Stimulated activated CD8-positive, alpha-beta memory T cell treated with anti-CD3 and anti-CD28 coated beads, Interleukin-2, amount 100 ng/mL, for 1 hour (primary cell): ENCODE measurements at places on chromosomes 2 and 18.

- DNase-seq, result no peak
Measured at GRCh38 chr2:109257653-109258052, 128.6 kb downstream of the SH3RF3 start.

GRCh38 chr18:66972681-66973080, 368.8 kb upstream of the CDH19 start:
- no peak for DNase-seq

GRCh38 chr18:35193316-35193715, 47.5 kb upstream of the ZNF397 start:
- DNase-seq, result no peak

DNA sequence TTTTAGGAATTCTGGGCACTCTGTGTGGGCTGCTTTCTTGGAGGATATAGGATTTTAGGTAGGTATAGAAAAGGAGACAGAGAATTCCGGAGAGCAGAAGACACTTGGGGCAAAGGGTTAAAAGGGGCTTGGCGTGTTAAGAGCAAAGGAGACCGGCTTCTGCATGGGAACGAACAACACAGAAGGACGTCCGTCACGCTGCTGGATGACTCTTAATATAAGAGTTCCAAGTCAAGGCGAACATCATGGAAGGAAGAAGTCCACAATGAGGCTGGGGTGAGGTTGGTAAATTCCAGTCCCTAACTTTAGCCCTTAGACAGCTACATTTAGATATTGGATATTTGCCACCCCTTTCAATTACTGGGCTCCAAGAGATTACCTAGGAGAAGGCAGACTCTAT, 15.9 kb upstream of the SLC20A1 start:
- DNase-seq, result no peak

DNA sequence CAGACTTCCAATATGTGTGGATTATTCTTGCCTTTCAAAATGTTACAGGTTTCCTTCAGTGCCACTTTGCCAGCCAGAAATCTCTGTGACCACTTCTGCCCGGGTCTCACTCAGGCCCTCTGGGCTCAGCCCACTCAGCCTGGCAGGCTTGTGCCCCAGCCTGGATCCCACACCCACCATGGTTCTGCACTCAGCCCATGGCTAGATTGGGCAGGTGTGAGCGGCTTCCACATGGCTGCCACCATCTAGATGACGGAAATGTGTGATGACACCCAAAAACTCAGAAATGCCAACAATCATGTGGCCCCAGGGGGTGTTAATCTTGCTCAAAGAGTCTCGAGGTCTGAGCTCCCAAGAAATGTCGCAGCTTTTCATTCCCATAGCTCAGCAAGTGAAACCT, 1097.5 kb upstream of the SLC39A10 start:
- no peak for DNase-seq

DNA sequence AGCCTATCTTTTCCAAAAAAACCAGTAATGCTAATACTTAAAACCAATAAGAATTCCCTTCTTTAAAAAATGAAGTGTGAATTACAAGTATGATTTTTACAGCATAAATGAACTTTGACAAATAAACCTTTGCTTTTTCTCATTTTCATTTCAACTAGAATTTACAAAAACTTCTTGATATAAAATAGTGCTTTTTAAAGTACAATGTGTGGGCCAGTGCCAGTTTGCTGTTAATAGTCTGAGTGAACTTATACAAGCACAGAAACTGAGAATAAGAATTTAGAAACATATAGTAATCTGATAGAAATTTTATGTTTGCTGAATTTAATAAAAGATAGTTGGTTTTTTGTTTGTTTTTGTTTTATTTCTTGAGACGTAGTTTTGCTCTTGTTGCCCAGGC, 43.7 kb upstream of the CHRNA1 start:
- DNase-seq, result no peak

GRCh38 chr2:221574231-221574570, 2.1 kb upstream of the EPHA4 start:
- DNase-seq, result no peak

DNA sequence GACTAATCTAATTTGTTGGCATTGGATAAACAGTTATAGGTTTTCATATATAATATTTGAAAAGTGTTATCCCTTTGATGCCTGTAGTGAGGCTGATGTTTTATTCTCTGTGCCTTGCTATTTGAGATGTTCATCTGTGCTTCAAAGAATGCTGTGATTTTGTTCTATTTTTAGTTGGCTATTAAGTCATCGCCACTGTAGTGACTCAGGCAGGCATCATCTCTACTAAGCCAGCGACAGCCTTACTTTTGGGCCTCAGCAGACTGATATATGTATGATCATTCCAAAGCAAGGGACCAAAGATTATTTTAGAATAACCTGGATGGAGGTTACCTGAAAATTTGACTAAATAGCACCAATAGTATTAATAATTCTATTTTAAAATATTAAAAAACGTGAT, 1674.5 kb upstream of the NXPH2 start:
- DNase-seq, result no peak

DNA sequence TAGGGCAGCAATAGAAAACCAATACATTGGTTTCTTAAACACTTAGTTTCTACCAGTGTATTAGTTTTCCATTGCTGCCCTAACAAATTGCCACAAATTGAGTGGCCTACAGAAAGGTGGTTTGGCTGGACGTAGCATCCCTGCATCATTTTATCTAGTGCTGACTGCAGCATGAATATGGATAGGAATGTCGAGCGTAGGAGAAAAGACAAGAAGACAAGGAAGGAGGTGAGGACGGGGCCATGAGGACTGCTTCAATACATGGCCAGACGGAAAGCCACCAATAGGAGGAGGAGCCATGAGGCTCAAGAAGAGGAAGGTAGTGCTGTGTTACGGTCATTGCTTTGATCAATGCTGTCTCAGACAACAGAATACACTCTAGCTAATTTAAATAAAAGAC, 154.5 kb upstream of the NDUFV2 start:
- no peak for DNase-seq

DNA sequence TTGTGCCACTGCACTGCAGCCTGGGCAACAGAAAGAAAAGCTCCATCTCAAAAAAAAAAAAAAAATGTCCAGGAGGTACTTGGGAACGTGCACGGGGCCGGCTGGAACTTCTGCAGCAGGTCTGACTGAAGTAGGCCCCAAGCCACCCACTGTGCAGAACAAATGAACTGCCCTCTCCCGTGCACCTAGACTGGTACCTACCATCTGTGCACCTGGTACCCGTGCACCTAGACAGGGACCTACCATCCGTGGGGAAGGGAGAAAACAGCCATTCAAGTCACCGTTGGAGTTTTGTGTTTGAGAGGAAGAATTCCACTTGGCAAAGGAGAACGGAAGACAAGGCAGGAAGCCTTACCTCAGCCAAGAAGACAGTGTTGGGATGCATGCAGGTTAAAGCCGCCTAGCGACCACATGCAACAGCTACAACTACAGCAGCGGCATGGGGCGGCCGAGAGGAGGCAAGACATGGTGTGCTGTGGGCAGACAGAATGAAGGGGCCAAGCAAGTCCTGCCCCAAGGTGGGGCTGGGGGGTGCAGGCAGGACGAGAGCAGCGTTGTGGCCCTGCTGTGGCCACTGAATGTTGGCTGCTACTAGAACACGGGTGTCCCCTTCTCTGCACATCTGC, 16.1 kb downstream of the ST3GAL5 start:
- DNase-seq, result no peak

DNA sequence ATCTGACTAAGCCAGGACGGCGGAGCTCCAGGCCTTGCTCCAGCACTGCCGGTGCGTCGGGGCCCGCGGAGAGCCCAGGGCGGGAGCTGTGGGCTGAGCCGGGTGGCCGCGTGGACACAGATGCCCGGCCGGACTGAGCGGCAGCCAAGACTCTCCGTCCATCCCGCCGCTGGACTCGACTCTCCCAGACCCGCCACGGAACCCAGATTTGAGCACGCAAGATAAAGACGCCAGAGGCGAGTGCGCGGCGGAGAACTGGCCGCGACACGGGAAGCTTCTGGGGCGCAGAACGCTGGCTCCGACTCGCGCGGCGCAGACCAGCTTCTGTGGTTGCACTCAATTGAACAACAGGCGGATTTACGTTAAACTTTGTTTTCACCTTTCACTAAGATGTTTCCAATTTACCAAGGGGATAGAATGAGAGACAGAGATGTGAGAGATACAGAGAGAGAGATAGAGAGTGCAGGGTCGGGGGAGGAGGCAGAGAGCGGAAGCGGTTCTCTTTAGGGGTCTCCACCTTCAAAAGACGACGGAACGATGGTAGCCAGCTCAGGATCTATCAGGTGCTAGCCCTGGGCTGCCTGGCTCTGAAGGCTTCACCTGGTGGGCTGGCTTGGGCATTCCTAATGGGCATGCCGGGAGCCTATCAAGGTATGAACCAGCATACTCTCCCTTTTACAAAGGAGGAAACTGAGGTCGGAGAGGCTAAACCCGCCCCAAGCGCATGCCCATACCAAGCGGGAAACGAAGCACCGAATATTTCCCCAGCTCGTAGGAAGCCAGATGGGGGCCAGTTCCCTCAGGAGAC, 10.4 kb upstream of the EN1 start:
- no peak for DNase-seq

DNA sequence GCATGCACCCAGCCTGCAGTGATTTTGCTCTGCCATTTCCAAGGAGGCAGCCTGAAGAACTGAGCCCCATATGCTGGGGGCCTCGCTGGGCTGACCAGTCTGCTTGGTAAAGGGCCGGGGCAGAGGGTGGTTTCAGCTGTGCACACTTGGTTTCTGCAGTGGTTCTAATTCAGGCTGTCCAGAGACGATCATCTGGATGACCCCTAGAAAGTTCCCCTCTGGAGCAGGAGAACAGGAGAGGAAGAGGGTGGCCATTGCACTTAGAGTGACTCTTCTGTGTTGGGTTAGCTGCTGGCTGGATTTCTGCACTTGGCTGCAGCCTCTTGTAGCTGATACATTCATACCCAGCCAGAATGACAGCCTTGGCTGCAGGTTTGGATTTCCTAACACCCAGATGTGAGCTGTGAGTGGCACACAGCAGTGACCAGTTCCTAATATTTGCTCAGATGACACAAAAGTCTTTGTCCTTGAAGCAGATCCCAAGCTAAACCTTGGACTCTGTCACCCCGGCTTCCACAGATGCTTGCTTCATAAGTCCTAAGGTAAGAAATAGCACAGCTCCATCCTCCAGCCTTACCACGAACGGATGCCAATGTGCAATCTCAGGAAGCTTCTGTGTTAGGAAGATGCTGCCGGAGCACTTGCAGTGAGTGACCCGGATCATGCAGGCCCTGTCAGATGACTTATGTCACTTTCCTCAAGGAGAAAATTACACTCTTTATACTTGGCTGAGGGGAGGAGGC, 105.6 kb downstream of the HNRNPLL start:
- no peak for DNase-seq

GRCh38 chr2:128552141-128552805, 233.6 kb upstream of the HS6ST1 start:
- DNase-seq, result no peak

GRCh38 chr2:31333046-31333445, 81.5 kb downstream of the XDH start:
- DNase-seq, result no peak

DNA sequence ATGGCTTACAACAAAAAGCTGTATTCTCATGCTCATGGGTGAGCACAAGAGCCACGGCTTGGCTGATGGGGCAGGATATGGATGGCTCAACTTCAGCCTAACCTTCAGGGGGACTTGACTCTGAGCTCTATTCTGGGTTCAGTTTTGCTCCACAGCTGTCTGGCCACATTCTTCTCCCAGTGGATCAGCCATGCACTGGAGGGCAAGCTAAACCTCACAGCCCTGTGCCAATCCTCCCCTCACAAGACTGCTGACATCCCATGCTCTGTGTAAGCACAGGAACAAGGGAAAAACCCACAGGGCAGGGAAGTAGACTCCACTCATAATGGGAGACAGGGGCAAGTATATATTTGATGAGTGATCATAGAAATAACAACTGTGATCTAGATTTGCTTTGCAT, 35.6 kb downstream of the COPS8 start:
- no peak for DNase-seq

GRCh38 chr2:188851311-188851710, 122.9 kb upstream of the COL3A1 start:
- DNase-seq, result no peak

- DNase-seq, result no peak
Measured at GRCh38 chr2:240224676-240225075, 84.2 kb upstream of the OTOS start.

GRCh38 chr2:147223553-147224060, 621.2 kb upstream of the ACVR2A start:
- no peak for DNase-seq

GRCh38 chr2:160906878-160907277, 253.3 kb upstream of the TANK start:
- no peak for DNase-seq

GRCh38 chr2:172783165-172783898, 47.7 kb downstream of the RAPGEF4 start:
- DNase-seq, result no peak

- no peak for DNase-seq
Measured at GRCh38 chr2:28423856-28424605, 31.4 kb downstream of the FOSL2 start.

DNA sequence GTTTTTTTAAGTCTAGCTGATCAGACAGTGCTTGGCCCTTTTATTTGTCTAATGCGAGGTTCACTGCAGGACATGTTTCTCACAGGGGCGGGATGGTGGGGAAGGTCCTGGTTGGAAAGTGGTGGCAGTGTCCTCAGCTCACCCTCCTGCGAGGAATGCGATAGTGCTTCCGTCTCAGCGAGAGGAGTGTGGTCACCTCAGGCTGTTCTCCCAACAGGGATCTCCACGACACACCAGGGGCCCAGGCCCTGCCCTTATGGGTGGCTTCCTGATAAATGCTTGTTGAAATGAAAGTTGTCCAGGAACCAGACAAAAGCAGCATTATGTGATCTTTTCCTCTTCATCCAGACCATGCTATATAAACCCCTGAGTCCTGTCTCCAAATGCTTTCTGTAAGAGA, 70.1 kb downstream of the BOLA3 start:
- no peak for DNase-seq

- DNase-seq, result no peak
Measured at GRCh38 chr18:25164848-25165811, 186.8 kb downstream of the ZNF521 start.

- no peak for DNase-seq
Measured at GRCh38 chr18:49899657-49900330, 86.5 kb upstream of the ACAA2 start.

DNA sequence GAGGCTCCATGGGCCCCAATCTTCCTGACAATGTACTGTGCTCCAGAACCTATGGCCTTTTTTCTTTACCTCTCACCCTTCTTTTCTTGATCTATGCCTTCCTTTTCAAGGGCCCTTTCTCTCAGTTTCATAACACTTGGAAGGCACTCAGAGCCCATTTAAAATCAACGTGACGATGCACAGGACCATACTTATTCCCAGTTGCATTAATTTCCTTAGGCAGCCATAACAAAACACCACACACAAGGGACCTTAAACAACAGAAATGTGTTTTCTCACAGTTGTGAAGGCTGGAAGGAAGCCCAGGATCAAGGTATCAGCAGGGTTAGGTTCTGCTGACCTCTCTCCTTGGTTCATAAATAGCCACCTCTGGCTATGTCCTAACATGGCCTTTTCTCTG, 414.0 kb upstream of the TNP1 start:
- DNase-seq, result no peak

DNA sequence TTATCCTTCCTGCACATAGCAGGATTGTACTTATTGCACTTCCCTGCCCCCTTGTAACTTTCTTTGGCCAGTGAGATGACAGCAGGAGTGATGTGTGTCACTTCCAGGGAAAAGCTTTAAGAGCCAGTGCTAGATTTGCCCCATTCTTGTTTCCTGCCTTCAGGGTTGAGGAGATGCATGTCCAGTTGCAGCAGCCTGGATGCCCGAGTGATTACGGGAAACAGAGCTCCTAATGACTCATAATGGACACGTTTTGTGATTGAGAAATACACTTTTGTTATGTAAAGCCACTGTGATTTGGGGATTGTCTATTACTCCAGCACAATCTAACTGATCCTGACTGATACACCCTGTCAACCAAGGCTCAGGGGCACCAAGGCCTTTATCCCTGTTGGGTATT, 5.0 kb upstream of the TET3 start:
- DNase-seq, result no peak
